Mesenteric fat pad (tissue), 1 donor: ENCODE measurements at places on chromosomes 7 and 10. TPM values are rescaled to one million over a fixed set of nuclear protein-coding genes. Genes with fewer than 3 reads are reported as not detected.

DNA sequence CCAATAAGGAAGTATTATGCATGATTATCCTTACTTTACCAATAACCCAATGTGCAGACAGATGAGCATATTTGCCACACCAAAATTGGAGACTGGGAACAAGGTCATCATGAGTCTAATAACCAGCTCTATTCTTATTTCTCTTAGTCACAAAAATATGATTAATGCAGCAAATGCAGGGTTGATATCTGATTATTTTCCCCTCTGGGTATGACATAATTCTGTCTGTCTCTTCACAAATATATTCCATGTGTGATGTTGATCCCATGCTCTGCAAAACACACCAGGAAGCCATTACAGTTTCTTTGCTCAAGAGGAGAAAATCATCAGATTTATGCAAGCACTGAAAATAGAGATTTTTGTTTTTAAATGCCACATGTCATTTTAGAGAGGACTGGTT is 196.5 kb upstream of the DGKB start:
- DNase-seq: no peak

DNA sequence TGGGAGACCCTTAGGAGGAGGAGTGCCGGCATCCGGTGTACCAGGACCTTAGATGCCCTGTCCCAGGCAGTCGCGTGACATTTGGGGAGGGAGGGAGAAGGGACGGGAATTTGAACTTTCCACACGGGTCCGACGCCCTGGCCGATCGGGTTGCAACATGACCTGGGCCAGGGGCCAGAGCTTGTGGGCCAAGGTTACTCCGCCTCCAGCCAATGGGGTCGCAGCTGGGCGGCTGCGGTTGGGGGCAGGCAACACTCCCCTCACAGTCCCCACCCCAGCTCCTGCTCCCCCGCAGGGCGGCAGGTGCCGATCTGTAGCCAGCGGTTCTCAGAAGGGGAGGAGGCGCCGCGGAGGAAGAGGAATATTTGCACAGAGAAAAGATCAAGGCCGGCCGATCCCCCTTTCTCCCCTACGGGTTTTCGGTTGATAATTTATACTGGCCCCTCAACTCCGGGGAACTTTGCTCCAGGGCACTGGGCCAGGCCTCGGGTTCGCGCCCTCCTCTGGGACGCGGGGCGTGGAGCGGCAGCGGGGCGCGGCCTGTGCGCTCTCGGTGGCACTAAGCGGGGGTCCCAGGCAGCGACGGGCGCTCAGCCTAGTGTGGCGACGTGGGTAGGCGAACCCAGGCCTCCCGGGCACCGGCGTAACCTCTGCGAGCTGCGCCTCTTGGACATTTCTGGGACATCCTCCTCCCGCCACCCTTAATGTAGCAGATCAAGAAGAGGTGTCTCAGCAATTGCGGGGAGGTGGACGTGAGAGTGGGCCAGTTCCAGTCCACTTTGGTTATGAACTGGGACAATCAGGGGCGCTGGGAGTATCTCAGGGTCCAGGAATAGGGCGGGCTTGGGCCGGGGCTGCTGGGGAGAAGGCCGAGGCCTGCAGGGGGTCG is 1.2 kb downstream of the MLXIPL start:
- no peak for DNase-seq

- no peak for DNase-seq
Observed at GRCh38 chr10:132908621-132909295, 33.6 kb downstream of the CFAP46 start.

DNA sequence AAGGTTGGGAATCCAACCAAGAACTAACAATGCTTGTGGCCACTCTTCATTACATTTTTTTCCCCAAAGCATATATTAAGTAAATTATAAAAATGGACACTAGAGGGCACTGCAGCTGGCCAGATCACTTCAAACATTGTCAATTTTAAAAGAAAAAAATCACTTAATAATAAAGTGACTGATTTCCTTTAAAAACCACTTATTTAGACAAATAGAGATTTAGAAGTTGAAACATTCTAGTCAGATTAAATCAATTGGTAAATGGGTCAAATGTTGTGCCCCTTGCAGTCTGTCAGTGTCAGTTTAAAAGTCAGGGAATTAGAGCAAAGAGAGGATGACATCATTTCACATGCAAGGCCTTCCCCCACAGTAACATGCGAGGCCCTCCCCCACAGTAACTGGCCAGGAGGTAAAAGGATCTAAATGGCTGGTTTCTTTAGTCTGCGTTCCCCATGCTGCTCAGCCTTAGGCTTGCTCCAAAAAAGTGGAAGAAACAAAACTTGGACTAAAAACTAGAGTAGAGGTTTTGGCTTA is 177.9 kb downstream of the SKAP2 start:
- DNase-seq: no peak

- no peak for DNase-seq
Observed at GRCh38 chr10:122756656-122757055, 57.0 kb upstream of the C10orf120 start.

DNA sequence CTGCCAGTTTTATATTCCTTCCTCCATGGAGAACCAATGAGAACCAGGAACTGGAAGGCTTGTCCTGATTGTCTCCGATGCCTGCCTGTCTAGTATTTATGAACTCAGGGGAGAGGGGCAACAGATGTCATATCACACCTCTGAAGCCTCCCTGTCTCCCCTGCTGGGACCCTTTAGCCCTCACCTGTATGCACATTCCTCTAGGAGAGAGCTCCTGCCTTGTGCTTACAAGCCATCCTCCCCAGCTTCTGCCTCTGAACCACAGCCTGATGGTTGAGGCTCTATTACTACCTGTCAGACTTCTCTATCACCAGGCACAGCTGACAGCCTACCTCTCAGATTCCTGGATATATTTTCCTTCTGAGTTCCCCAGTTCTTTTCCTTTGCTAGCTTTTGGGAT is 5.9 kb upstream of the FAM131B start:
- no peak for DNase-seq

DNA sequence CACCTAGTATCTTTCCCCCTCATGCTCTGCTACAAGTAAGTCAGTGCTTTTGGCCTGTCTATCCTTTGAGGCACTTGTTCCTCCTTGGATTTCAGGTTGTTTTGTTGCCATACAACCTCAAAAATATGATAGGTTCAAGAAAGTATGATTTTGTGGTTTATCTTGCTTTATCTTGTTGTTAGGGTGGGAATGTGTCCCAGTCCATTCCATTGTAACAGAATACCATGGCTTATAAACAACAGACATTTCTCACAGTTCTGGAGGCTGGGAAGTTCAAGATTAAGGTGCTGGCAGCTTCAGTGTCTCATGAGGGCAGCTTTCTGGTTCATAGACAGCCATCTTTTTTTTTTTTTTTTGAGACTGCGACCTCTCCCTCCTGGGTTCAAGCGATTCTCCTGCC is 72.1 kb downstream of the TMEM270 start:
- DNase-seq: no peak

DNA sequence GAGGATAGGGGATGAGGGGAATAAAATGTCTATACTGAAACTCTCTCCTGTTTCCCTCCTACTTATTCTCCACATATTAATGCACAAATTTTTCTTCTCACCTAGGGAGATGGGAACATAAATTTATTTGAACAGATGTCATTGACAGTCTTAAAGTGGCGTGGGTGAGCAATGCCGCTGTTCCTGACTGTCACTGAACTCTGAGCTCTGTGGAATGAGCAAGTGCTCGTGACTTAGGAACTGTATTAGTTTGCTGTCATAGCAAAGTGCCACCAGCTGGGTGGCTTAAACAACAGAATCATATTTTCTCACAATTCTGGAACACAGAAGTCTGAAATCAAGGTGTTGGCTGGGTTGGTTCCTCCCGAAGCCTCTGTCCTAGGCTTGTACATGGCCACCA is 29.1 kb downstream of the INPP5F start:
- no peak for DNase-seq

GRCh38 chr10:119138346-119139306 is 26.9 kb downstream of the SFXN4 start:
- no peak for DNase-seq

The SORBS1 gene
- 854 TPM for total RNA-seq

The C7orf57 gene
- not detected for total RNA-seq

The AUTS2 gene
- 28.1 TPM for total RNA-seq

The TFPI2 gene
- total RNA-seq: 27.9 TPM

The CYP3A4 gene
- 0.26 TPM for total RNA-seq
